ENCODE measurements at places on chromosomes 5 and 9. TPM values are rescaled to one million over a fixed set of nuclear protein-coding genes. Genes with fewer than 3 reads are reported as not detected.
A peak's percentile ranks its signal among the peaks of the same experiment; 100 is the strongest.

CREBRF gene
- total RNA-seq, result 6.7 TPM

OR1J2 gene
- total RNA-seq, result not detected

NFIB gene
- not detected for total RNA-seq

SLC2A6 gene
- total RNA-seq, result 3.2 TPM

ARL14EPL gene
- total RNA-seq, result not detected

GRCh38 chr5:165504674-165505073, 1999.3 kb downstream of the MAT2B start:
- H3K27ac ChIP-seq, result no peak overlapping the region
- no peak for DNase-seq
- H3K36me3 ChIP-seq, result no peaks in the 10 kb centered on the region
- no peaks in the 10 kb centered on the region for H3K4me1 ChIP-seq
- no peak overlapping the region for H3K4me3 ChIP-seq
- no peaks in the 10 kb centered on the region for H3K27me3 ChIP-seq

GRCh38 chr5:58145397-58145934, 314.4 kb downstream of the PLK2 start:
- H3K4me3 ChIP-seq, result no peak overlapping the region
- H3K36me3 ChIP-seq, result no peaks in the 10 kb centered on the region
- no peak overlapping the region for H3K27ac ChIP-seq
- no peaks in the 10 kb centered on the region for H3K4me1 ChIP-seq

- no peak overlapping the region for H3K4me3 ChIP-seq
- peak; percentile 75 for DNase-seq
- peaks cover 2% of the 10 kb centered on the region for H3K4me1 ChIP-seq
- H3K27ac ChIP-seq, result no peak overlapping the region
These were observed 71.5 kb downstream of the TRIM36 start for GRCh38 chr5:115098041-115098702.

- no peak overlapping the region for H3K27ac ChIP-seq
- no peak overlapping the region for H3K4me3 ChIP-seq
- H3K4me1 ChIP-seq, result no peaks in the 10 kb centered on the region
- DNase-seq, result no peak
- no peaks in the 10 kb centered on the region for H3K36me3 ChIP-seq
These were observed 76.2 kb upstream of the LPAR1 start for GRCh38 chr9:111114486-111114885.

- no peak for DNase-seq
- H3K4me3 ChIP-seq, result no peak overlapping the region
- H3K27ac ChIP-seq, result no peak overlapping the region
These were observed 140.3 kb upstream of the CHD1 start for GRCh38 chr5:99068944-99069650.

Measured in activated CD4-positive, alpha-beta T cell treated with anti-CD3 and anti-CD28 coated beads, Interleukin-2, amount 10 ng/mL, durations not matched to agents 24 days and 14 days (primary cell).